Diencephalon (tissue), 1 donor: ENCODE measurements at places on chromosomes 3 and 15. TPM values are rescaled to one million over a fixed set of nuclear protein-coding genes. Genes with fewer than 3 reads are reported as not detected.

Gene GNB4
- total RNA-seq: 110 TPM

Gene BOC
- total RNA-seq: 10.4 TPM

Gene DLG1
- total RNA-seq: 105 TPM

Gene SAMMSON
- 0.23 TPM for total RNA-seq

Gene COL6A6
- total RNA-seq: 1.2 TPM

Gene GATA2
- 1.2 TPM for total RNA-seq

Gene CCDC39
- total RNA-seq: 3.9 TPM

Gene ALDH1A3
- total RNA-seq: 1.6 TPM

Gene DAG1
- 33.4 TPM for total RNA-seq

Gene RAB43
- total RNA-seq: 3.0 TPM

Gene PIERCE2
- total RNA-seq: 6.7 TPM

Gene SLC28A1
- 0.23 TPM for total RNA-seq

Gene ALS2CL
- total RNA-seq: 2.1 TPM

Gene PGBD4
- 5.3 TPM for total RNA-seq

Gene CNTN3
- total RNA-seq: 22.4 TPM

Gene GABRR3
- not detected for total RNA-seq

Gene NEK4
- 55.1 TPM for total RNA-seq

Gene LYZL4
- total RNA-seq: not detected

Gene PARP6
- total RNA-seq: 93.0 TPM

Gene ECE2
- total RNA-seq: 18.7 TPM

Gene PP2D1
- not detected for total RNA-seq

Gene A4GNT
- not detected for total RNA-seq

Gene ONECUT1
- total RNA-seq: 4.6 TPM

Gene SLC35G2
- 33.0 TPM for total RNA-seq

Gene ATP2B2
- 73.4 TPM for total RNA-seq

Gene KIF15
- total RNA-seq: 13.4 TPM
